ENCODE measurements at places on chromosomes 1 and 21.

DNA sequence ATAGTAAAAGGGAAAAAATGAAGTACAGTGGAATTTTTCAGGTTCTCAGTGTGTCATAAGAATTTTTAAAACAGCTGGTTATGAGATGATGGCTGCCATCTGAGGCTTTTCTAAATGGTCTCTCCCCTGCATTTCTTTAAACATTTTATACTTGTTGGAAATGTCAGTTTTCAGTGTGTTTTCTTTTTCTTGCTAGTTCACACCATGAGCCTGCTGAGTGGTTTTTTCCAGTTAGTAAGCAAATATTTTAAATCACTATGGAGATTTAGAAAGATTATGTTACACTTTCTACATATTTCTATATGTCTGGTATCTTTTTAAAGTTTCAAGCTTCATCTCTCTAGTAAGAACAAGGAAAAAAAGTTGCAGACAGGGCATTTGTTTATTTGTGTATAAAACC is 9.6 kb downstream of the RBM15 start:
- no peak for DNase-seq

DNA sequence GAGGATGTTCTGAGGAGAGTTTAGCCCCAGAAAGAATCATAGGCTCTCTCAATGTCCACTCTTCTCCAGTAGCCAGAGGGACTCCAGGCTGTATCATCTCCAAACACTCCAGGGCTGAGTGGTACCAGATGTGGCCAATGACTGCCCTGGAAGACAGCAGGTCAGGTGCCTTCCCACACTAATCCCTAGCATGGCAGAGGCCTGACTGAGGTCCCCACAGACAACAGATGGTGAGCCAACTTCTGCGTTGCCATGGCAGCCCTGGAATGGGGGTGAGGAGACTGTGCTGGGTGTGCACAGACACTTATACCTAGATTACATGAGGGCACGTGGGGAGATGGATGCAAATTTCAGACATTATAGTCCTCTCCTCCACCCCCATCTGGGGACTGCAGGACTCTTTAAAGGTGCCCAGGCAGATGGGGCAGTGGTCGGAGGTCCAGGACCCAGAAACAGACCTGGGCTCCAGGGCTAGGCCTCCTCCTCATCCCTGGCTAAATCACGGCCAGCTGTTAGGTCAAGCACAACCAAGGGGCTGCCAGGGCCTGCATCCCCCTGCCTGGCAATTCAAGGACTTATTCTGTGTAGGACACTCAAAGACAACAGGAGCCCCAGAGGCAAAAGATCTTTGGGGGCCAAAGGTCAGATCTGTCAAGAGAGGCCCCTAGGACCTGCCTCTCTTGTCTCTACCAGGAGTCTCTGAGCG is 42.9 kb downstream of the CAMK2N1 start:
- no peak for DNase-seq

DNA sequence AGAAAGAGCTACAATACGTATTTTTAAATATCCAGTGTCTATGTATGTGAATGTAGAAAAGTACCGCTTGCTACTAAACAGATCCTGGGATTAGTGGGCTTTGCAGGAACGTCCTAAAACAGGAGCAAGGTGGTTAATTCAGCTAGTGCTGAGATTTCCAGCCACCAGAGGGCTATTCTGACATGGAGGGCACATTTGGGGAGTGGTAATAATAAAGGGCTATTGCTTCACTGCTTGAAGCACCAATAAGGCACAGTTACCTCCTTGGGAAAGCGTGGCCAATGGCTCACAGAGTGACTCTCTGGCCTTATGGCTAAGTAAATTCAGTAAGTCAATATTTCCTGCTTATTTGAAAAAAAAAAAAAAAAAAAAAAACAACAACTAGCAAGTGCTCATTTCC is 152.4 kb downstream of the GABPA start:
- no peak for DNase-seq

- no peak for DNase-seq
Observed at GRCh38 chr21:39175154-39175553, 8.1 kb downstream of the PSMG1 start.

DNA sequence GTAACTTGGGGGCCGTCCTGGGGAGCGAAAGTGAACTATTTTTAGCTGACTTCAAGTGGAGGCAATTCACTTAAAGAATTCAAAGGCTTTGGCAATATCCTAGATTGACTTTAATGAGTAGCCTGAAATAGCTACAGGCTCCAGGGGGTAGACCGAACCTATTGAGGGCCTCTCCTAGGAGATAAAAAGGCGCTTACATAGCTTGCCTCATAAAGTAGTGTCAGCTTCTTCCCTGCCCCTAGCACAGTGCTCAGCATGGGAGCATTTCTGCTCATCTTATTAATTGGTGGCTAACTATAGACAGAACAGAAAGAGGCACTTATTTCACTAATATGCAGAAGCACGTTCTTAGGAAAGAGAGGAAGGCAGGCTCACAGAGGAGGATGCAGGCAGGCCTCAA is 12.3 kb upstream of the CTNNBIP1 start:
- no peak for DNase-seq

DNA sequence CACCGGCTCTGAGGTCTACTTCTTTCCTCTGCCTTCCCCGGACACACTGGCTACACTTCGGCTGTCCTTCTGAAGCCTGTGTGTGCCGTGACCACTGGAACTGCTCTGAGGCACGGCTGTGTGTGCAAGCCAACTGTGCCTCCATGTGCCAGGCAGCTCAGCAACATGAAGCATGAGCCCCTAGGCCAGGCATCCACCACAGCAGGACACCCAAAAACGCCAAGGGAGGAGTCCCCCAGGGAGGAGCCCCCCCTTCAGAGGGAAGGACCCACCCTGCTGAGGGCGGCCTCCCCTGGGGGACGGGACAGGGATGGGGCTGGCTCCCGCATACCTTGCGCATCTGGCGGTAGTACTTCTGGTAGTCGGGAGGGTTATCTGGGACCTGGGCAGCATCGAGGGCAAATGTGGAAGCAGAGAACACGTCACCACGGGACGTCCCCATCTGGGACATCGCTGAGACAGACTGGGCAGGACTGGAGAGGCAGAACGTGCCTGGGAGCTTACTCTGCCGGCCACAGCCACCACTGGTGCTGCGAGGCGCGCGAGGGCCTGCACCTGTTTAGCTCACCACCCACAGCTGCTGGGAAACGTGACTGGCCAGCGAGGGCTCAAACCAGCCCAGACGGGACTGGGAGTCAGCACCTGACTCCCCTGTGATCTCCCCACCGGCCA is 20.5 kb downstream of the LSS start:
- no peak for DNase-seq

DNA sequence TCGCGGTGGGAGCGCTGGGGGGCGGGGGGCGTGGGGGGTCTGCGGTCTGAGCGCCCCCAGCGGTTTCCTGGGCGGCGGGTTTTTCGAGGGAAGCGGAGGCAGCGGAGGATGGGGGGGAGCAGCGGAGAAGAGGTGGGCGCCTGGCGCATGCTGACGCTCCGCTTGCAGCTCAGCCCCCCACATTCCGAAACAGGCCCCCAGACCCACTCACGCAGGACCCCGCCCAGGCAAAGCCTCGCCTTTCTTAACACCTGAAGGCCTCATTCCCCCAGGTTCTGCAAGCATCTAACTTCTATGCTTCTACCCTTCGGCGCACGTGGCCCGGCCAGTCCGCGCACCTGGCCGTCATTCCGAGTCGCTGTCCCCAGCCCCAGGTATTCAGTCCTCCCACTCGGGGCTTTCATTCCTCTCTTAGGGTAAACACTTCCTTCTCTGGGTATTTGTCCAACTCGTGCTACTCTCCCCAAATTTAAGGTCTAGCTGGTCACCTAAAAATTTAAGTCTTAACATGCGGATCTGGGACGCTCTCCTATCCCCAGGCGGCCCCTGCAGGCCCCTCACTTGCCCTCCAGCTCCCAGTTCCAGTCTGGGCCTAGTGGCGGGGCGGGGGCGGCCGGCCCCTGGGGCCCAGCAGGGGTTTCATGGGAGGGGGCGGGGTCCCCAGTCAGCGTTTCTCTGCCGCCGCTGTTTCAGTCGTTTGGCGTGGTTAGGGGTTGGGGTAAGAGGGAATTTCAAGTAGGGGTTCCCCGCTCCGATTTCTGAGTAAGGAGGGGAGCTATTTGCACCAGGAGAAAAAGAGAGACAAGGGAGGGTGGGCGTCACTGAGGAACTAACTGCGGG is 2.8 kb upstream of the ZBTB7B start:
- peak; percentile 83 for DNase-seq

DNA sequence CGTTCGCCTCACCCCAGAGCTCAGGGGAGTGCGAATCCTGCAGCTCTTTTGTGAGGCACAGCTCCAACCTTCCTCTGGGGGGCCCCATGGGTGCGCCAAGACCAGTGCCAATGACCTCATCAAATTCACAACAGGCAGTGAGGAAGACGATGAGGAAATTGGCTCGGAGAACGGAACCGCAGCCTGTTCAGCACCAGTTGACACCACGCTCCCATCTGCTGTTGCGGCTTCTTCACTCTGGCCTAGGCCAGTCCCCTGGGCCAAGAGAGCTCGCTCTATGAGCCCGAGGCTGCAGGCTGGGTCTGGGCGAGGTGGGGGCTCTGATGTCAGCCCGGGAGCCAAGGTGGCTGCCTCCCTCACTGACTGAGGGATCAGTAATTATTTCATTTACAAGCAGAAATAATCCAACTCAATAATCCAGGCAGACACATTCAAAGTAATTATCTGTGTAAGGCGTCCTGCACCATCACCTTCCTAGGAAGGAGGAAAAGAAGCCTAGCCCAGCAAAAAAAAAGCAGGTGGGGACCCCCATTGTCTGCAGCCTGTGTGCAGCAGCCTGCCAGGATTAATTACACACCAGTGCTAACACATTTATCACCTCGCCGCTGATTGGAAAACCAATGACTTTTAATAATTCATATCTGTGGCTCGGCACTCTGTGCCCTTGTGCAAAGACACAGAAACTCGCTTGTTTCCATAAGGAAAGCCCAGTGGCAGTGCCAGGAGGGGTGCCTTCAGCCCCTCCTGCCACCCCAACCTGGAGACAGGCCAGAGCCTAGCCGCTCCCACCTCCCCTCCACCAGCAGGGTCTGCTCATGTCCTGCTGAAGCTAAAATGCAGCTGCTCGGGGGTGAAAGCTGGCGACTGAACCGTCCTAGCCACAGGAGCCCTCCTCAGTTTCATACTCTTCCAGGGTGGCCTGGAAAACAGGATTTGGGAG is 1.9 kb downstream of the PLEKHA6 start:
- DNase-seq = no peak

- peak; percentile 72 for DNase-seq
Observed at GRCh38 chr1:1433804-1434130, 1.7 kb upstream of the VWA1 start.

- DNase-seq = no peak
Observed at GRCh38 chr1:109959632-109959973, 25.0 kb upstream of the AHCYL1 start.

GRCh38 chr1:212633161-212633560 is 24.6 kb downstream of the ATF3 start:
- DNase-seq = no peak

DNA sequence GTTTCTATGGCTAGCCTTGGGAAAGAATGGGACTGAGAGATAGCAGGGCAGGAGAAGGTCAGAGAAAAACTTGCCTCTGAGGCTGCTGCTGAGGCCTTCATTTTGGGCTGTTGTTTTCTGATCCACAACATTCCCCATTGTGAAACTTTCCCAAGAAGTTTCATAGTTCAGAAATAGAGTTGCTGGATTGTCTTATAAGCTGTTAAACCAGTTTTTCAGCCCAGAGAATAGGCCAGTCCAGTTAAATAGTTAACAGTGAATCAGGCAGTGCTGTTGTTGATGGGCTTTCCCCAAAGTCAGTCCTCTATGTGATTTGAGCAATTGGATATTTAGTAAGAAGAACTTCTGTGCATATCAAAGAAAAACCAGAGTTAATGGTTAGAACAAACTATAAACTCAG is 77.0 kb downstream of the C21orf91 start:
- DNase-seq = no peak

DNA sequence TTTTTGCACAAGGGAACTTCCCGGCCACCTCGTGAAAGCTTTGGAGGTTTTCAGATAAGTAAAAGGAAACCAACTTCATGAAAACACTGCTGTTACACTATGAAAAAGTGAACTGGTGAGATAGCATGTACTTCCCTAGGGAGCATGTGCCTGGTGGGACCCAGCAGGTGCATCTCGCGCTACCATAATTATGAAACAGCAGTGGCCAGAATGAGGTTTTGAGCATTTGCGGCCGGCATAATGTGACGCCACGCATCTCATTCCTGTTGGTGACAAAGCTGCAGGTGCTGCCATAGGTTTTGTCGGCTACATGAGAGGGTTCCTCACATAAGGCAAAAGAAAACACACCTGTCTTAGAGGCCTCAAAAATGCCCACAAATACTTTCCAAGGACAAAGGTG is 1.7 kb downstream of the KRTAP10-3 start:
- DNase-seq = no peak

- no peak for DNase-seq
Observed at GRCh38 chr1:50705041-50705440, 255.0 kb downstream of the FAF1 start.

GRCh38 chr1:70142075-70142474 is 63.3 kb downstream of the LRRC40 start:
- DNase-seq = no peak

DNA sequence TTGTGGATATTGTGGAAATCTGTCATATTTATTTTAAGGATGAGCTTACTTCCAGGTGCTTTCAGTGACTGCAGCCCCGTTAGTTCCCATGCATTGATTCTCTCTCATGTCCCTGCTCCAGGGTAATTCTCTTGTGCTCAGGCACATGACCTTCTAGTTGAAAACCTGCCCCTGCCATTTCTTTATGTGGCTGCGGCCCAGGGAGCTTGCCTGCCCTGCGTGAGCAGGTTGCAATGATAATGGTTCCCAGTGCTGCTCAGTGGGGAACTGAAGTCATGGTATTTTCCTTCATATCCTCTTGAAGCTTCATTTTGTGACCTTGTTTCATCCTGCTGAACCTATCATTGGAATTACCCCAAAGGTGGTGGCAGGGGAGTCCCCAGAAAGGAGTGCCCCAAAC is 229.8 kb downstream of the DISC1 start:
- no peak for DNase-seq

- no peak for DNase-seq
Observed at GRCh38 chr1:78869136-78869535, 137.4 kb downstream of the ADGRL4 start.

DNA sequence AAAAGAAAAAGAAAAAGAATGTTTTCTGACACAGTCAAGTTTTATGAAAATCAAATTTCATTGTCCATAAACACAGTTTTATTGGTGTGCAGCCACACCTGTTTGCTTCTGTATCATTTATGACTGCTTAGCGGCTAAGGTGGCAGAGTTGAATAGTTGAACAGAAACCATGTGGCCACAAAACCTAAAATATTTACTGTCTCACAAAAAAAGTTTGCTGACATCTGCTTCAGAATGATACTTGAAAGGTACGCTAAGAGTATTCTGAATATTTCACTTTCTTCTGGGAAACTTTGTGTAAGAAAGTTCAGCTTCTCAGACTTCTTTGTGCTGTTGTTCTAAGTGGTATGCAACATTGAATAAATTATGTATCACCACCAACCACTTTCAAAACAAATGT is 6.2 kb downstream of the KCNK1 start:
- no peak for DNase-seq

Data from activated T-cell treated with anti-CD3 and anti-CD28 coated beads, Interleukin-2, amount 50 U/mL, for 48 hours (primary cell).